ENCODE measurements at places on chromosomes 5 and 9.
A peak's percentile ranks its signal among the peaks of the same experiment; 100 is the strongest.

GRCh38 chr5:124252747-124253146 is 493.7 kb downstream of the ZNF608 start:
- DNase-seq = no peak

DNA sequence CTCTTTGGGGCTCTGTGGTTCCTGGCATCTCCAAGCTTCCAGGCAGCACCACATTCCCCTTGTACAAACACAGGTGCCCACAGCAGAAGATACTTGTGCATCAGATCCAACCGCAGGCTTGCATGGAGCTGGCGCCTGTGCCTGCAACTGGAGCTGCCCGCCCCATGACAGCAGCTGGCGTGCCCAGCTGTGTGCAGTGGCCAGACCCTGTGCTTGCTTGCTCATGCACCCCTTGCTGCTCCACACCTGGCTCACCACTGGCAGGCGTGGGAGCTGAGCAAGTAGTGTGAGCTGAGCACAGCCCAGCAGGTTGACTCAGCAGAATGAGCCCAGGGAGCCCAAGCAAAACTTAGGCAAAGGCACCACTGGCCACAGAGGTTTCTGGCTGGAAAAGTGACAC is 84.4 kb upstream of the STARD4 start:
- no peak for DNase-seq

GRCh38 chr5:154999865-155000264 is 13.7 kb upstream of the KIF4B start:
- no peak for DNase-seq

DNA sequence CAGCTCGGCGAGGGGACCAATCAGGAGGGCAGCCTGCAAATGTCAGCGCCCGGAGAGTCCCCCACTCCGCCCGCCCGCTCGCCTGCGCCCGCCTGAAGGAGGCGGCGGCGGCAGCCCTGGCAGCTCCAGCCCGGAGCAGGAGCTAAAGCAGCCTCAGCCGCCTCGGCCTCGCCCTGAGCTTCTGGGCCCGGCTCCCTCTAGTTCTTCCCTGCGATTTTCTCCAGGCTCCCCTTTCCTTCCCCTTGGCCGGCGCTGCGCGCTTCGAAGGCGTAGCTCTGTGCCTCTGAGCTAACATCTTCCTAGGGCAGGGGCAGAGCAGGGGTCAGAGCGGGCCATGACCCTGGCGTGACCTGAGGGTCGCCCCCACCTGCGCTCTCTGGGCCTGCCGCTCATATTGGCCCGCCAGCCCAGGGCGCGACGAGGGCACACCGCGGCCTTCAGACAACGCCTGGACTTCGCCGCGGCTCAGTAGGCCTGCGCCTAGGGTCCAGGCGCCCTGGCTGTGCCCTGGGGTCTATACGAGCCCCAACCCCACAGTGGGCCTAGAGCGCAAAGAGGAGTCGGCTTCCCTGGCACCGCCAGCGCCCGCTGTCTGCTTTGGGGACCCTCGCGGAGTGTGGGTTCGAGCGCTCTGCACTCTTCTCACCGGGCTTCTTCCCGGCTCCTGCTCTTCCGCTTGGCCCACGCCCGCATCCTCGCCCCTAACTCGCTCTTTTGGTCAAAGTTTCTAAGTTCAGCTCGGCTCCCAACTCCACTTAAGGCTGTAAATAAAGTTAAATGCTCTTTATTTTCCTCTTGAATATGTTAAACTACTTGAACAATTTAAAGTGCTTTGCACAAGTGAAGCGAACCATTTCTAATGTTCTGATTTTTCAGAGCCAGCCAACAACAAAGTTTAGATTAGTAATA is 504 bp upstream of the OTP start:
- no peak for DNase-seq

- DNase-seq = no peak
Observed at GRCh38 chr5:149223081-149223848, 48.4 kb upstream of the AFAP1L1 start.

DNA sequence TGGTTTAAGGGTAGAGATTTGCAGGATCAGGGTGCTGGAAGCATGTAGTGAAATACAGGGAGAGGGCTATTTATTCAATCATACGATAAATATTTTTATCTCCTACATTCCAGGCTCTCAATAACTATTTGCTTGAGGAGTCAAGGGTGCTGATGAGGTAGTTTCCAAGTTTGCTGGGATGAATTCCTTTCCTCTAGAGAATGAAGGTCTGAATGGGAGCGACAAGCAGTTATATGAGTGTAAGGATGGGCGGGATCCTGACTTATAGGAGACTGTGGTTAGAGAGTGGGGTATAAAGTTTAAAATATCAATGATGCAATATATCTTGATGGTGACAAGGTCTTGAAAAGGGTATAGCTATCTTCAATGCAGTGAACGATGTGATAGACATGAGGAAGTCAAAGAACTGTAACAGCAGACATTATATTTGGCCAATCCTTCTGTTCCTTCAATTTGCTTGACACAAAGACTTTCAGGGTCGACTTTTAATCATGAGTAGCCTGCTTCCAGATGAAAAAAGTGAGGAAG is 201.1 kb upstream of the HAPLN1 start:
- no peak for DNase-seq

- no peak for DNase-seq
Observed at GRCh38 chr5:68243251-68243650, 27.7 kb downstream of the PIK3R1 start.

DNA sequence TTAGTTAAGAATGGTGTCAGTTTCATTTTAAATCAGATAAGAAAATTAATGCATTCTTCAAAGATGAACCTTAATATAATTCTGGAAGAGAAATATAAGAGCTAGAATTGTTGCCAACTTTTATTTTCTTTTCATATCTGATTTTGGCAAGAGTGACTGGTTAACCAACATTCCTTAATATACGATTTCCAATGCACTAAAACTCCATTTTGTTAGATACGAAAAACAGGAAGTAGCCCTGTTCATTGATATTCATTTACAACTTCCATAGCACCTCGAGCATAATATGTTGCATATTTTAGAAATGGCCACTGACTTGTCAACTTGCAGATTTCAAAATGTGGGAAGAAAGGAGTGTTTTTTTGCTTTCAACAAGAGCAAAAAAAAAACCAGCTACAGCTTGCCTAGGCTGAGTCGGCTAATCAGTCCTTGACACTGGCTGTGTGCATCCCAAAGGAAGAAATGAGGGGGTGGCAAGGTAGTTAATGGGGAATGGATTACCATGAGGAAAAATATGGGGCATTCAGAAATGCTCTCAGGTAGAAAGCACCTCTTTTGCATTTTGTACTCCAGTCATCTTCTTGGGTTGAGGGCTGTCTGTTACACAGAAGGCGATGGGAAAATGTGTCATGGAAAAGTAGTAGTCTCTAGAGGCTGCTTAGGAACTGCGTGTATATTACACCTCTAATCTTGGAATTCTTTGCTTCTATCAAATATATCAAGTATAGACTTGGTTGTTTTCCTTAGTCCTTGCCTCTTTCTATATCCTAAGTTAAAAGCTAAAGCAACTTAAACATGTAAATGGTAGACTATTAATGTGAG is 3.9 kb downstream of the MAP3K1 start:
- DNase-seq = no peak

DNA sequence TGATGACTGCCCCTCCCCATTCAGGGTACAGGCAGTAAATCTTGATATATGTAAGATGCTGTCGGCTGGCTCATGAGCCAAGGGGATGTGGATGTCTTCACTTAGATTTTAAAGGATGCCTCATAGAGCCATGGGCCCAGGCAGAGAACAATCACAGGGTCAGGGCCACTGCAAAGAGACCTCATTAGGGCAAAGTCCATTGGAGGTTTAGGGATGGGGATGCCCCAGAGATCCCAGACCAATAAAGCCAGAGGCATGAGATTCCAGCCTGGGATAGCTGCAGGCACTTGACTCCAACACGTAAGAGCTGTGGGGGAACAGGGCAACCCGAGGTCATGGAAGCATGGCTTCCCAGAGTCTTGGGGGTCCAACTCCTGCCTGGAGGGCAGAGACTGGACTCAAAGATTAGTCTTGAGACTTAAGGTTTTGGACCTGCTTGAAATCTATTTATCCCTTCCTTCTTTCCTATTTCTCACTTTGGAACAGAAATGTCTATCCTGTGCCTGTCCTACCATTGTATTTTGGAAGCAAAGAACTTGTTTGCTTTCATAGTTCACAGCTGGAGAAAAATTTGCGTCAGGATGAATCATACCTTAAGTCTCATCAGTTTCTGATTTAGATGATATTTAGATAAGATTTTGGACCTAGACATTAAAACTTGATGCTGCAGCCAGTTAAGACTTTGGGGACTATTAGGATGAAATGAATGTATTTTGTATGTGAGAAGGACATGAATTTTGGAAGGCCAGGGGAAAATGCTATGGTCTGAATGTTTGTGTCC is 101.3 kb upstream of the ADRA1B start:
- DNase-seq = no peak

- DNase-seq = no peak
Observed at GRCh38 chr5:173016598-173017046, 33.1 kb downstream of the ATP6V0E1 start.

GRCh38 chr5:127793052-127793451 is 89.9 kb downstream of the CCDC192 start:
- DNase-seq = no peak

- no peak for DNase-seq
Observed at GRCh38 chr9:131065599-131065998, 30.7 kb upstream of the AIF1L start.

DNA sequence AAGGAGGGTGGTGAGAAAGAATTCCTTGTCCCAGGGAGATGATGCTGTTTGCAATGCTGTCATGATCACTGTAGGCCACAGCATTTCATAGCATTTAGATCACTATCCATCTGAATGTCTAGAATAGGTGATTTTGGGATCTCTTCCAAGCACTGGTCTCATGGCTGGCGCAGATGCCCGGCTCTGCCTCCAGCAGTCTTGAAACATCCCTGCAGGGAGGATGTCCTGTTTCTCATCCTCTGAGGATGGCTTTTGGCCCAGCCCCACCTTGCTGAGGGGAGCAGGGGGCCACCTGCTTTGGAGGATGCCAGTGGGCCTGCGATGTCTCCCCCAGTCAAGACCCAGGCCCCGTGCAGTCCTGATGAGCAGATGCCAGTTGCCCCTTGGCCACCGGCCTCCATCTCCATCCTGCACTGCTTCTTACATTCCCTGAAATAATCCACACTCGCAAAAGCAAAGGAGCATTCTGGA is 63.5 kb upstream of the GARNL3 start:
- no peak for DNase-seq

DNA sequence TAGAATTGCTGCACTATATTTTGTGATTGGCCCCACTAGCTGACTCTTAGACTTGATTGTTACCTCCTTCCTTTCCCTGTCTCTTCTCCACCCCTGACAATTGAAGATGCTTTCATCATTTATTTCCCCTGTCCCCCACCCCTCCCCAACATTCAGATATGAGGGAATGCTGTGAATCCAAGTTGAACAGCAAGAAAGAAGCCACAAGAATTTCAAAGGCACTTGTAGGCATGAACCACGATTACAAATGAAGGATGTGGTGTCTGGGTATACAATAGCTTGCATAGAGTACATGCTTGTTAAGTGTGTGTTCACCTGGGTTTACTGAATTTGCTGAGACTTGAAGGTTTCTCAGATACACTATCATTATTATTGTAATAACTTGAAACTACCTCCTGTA is 78.3 kb upstream of the TRIO start:
- no peak for DNase-seq

DNA sequence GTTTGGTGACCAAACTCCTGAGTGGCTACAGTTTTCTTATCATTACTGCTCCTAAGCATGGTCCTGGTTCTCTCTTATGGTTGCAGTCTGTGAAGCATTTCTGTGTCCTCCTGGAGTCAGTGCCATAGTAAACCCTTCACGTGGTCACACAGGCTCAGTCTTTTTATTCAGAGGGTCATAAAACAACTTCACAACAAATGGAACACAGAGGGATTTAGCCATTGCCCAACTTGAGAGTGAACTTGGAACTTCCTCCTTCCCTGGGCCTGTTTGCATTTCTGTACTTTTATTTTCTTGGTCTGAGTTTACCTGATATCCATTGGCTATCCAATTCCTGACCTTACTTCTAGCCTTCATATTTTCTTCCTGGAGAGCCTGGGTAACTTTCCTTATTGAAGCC is 144.9 kb downstream of the CCDC192 start:
- no peak for DNase-seq

- no peak for DNase-seq
Observed at GRCh38 chr5:110386782-110387181, 339.7 kb downstream of the TMEM232 start.

DNA sequence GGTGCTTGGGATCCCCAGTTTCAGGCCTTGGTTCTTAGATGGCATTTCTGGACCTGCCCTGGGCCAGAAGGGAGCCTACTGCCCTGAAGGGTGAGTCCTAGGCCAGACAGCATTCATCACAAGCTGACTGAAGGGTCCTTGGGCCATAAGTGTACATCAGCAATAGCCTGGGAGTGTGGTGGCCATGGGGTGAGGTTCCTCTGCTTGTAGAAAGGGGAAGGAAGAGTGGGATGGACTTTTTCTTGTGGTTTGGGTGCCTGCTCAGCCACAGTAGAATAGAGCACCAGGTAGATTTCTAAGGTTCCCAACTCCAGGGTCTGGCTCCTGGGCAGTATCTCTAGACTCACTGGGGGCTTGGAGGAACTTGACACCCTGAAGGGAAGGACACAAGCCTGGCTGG is 95.2 kb upstream of the PHF24 start:
- DNase-seq = no peak

- DNase-seq = no peak
Observed at GRCh38 chr5:97125125-97125683, 17.2 kb downstream of the LIX1 start.

GRCh38 chr5:63726496-63726895 is 235.7 kb downstream of the HTR1A start:
- no peak for DNase-seq

- no peak for DNase-seq
Observed at GRCh38 chr5:40736103-40736875, 19.5 kb downstream of the TTC33 start.

GRCh38 chr5:179618923-179619554 is 4.4 kb downstream of the HNRNPH1 start:
- DNase-seq = no peak

GRCh38 chr9:131739133-131739958 is 530 bp downstream of the RAPGEF1 start:
- peak; percentile 46 for DNase-seq

GRCh38 chr9:94903961-94904421 is 177.5 kb downstream of the AOPEP start:
- DNase-seq = no peak

- no peak for DNase-seq
Observed at GRCh38 chr5:9765419-9766140, 135.4 kb upstream of the TAS2R1 start.
